ENCODE measurements at places on chromosomes 11 and 22. TPM values are rescaled to one million over a fixed set of nuclear protein-coding genes. Genes with fewer than 3 reads are reported as not detected.

BMAL1 gene
- 10.3 TPM for total RNA-seq

EFCAB6 gene
- total RNA-seq, result 2.4 TPM

PITPNB gene
- total RNA-seq, result 20.5 TPM

KRTAP5-10 gene
- total RNA-seq, result not detected

B3GAT3 gene
- 39.9 TPM for total RNA-seq

CHRM4 gene
- total RNA-seq, result not detected

P2RY2 gene
- 1.2 TPM for total RNA-seq

SMC1B gene
- total RNA-seq, result 0.13 TPM

MAP6 gene
- total RNA-seq, result 5.7 TPM

CD248 gene
- total RNA-seq, result 21.9 TPM

OR5L2 gene
- not detected for total RNA-seq

CASTOR1 gene
- 5.9 TPM for total RNA-seq

OR6T1 gene
- total RNA-seq, result not detected

SEPTIN3 gene
- not detected for total RNA-seq

MMP10 gene
- 3.9 TPM for total RNA-seq

MS4A12 gene
- not detected for total RNA-seq

SYT13 gene
- total RNA-seq, result not detected

C11orf86 gene
- not detected for total RNA-seq

MRGPRF gene
- 33.0 TPM for total RNA-seq

HORMAD2 gene
- not detected for total RNA-seq

SYTL2 gene
- 7.0 TPM for total RNA-seq

MYRF gene
- total RNA-seq, result 0.44 TPM

KCNJ11 gene
- total RNA-seq, result not detected

MALAT1 gene
- 9,504 TPM for total RNA-seq

TRIM66 gene
- 7.8 TPM for total RNA-seq

C11orf16 gene
- not detected for total RNA-seq

CFAP300 gene
- 7.8 TPM for total RNA-seq

NLRP10 gene
- 0.75 TPM for total RNA-seq

CDC45 gene
- 11.2 TPM for total RNA-seq

BLID gene
- 16.6 TPM for total RNA-seq

C11orf42 gene
- not detected for total RNA-seq

SLC22A8 gene
- not detected for total RNA-seq

ANO1 gene
- total RNA-seq, result 16.4 TPM

MAPK11 gene
- 3.7 TPM for total RNA-seq

OR52I2 gene
- not detected for total RNA-seq

POU2AF2 gene
- total RNA-seq, result not detected

SLC22A6 gene
- total RNA-seq, result not detected

DYNC2H1 gene
- 56.0 TPM for total RNA-seq

WEE1 gene
- 28.8 TPM for total RNA-seq

CABP4 gene
- 0.26 TPM for total RNA-seq

DEPDC7 gene
- total RNA-seq, result 5.8 TPM
